ENCODE measurements at places on chromosomes 3 and 15.
A peak's percentile ranks its signal among the peaks of the same experiment; 100 is the strongest.

DNA sequence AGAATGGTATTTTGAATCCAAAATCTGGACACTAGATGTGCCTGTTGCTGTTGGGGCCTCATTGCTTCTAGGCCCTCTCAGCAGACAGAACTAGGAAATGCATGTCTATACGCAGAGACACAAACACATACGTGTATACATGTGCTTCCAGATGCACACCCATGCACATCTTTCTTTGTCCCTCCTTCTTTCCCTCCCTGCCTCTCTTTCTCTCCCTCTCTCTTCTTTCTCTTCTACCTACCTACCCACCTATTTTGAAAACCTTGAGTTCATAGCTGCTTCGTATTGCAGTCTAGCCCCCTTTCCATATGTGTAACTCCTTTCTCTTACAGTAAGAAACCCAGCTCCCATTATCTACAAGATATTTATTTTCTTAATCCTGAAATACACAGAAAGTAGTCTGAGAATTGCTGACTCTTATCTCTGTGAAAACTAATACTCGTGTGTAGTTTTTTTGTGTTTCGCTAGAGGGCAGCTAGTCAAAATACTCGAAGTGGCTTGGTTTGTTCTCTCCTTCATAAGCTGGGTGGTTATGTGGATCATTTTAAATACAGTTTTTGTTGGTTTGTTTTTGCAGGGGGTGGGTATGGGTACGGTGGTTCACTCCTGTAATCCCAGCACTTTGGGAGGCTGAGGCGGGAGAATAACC, 18.5 kb downstream of the RPL32 start:
- DNase-seq = no peak

DNA sequence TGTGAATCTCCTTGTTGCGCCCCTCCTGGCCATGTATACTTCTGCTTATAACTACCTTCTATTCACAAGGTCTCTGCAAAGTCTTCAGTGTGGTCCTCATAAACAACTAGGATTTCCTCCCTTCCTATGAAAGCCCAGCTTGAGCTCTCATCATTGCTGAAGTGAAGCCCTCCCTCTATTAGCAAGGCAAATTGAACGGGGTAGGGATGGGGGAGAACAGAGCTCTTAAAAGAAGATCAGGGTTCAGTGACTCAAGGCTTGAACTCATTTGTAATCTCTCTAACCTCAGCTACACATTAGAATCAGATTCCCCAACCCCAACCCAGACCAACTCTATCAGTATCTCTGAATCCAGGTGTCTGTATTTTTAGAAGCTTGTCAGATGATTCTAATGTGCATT, 88.3 kb upstream of the ST8SIA2 start:
- no peak for DNase-seq

DNA sequence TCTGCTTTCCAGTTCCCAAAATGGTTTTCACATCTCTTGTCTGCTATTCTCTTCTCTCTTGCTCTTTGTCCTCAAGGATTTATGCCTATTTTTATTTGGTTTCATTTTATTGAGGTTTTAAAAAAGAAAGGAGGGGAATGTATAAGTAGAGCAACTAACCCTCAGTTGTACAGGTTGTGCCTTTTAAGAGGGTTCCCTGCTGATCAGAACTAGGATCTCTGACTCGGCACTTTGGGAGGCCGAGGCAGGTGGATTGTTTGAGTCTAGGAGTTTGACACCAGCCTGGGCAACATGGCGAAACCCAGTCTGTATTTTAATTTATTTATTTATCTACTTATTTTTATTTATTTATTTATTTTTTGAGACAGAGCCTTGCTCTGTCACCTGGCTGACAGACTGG, 123.6 kb downstream of the ZNF609 start:
- no peak for DNase-seq

GRCh38 chr3:16264174-16264707, 502 bp downstream of the DPH3 start:
- DNase-seq = peak; percentile 4

DNA sequence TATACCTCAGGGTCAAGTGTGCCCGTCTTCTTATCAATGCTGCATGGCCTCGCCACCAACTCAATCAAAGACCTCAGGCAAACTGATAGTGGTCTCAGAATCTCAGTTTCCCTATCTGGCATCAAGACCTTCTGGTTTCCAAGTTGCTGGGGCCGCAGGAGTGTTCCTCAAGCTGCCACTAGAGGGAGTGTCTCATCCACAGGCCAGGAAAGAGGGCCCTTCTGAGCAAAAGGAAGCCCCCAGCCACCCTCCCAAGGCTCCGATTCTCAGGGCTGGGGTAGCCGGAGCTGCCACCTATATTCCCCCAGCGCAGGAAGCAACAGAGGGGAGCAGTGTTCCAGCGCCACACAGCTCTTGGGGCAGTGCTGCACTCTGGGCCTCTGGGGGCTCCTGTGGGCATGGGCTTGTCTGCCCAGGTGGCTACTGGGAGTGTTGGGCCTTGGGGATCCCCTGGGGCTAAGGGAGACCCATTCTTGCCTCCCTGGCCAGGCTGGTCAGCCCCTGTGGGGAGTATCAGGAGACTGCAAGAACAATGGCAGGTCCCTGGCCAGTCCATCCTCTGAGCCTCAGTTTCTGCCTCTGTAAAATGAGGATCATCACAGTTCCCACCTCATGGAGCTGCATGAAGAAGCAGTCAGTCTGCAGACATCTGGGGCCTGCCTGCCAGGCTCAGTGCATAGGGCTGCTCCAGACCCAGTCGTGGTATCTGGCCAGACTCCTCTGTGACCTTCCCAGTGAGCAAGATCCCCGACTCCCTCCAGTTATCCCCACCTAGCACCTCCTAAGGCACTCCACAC, 23.4 kb upstream of the SEC13 start:
- peak; percentile 13 for DNase-seq

DNA sequence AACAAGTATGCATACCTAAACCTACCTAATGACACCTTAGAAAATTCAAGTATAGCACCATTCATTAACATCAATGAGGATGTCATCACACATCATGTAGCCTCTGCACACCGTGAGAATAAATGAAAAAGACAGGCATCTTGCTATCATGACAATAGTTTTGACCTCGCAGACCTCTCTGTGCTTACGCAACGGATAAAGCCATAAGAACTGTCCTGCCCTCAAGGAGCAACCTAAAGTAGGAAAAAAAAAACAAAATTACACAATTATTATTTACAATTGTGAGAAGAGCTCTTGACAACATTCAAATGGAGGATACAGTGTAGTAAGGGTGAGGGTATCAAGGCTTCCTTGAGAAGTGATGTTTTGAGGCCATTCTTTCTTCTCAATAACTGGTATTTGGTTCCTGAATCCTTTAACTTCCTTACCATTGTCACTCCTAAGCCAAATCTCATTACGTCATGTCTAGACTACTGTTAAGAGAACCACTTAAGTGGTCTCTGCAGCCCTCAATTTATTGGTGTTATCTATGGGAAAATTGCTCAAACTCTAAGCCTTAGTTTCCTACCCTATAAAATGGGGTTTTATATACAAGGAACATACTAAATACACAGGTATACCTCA, 7.0 kb upstream of the SETD5 start:
- DNase-seq = no peak

GRCh38 chr3:183924543-183924942, 39.9 kb upstream of the PARL start:
- DNase-seq = no peak

DNA sequence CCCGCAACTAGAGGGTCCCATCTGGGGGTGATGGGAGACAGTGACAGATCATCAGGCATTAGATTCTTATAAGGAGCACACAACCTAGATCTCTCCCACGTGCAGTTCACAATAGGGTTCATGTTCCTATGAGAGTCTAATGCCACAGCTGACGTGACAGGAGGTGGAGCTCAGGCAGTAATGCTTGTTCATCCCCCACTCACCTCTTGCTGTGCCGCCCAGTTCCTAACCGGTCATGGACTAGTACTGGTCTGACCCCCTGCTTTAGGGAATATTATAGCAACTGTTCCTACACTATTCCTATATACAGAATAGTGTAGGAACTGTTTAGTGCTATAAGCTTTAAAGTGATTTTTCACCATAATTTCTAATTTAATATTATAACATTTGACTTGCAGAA, 128.1 kb upstream of the AZI2 start:
- DNase-seq = no peak

DNA sequence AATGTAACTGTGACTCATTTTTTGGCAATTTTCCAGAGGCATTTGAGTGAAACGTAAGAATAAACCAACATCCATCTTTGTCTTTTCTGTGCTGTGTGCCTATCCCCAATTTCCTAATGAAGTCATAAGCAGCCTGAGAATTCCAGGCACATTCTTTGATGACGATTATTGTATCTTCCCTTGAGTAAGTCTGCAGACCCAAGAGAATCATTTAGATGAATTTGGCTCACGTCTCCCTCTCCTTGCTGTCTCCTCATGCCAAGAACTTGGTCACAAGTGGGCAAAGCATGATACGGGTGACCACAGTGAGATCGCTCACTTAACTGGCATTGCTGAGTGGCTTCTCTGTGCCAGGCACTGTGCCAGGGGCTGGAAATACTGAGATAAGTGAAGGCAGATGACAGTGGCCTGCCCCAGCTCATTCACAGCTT, 384.5 kb upstream of the IL12A start:
- no peak for DNase-seq

- no peak for DNase-seq
These were observed 77.2 kb downstream of the OSBPL10 start for GRCh38 chr3:31903686-31904431.

DNA sequence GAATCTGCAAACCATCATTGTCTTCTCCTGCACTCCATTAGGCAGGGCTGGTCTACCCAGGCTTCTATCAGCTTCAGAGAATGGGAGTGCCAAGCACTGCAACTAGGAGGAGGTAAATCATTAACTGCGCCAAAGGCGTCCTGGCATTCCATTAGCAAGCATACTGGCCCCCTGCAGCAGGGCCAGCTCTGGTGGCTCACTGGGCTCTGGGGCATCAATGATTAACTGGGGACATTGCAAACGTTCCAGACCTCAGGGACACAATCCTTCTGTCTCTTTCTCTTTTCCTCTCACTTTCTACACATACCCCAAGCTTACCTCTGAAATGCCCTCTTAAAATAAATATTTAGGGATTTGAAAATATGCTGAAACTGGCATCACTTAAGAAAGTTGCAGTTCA, 129.0 kb downstream of the MYLK start:
- no peak for DNase-seq

DNA sequence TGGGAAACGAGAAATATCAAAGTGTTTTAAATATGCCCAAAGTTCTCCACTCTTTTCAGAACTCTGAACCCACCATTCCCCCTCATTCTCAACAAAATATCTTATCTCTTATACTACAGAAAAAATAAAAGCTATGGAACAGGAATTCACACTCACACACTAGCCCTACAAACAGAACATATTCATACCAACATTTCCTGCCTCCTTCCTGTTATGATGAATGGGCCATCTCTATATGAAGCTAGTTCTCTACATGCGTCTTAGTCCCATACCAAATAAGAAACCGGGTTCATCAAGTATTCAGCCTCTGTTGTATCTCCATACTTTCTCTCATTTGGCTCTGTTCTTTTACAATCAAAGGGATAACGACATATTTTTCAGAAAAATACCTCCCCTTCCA, 72.6 kb downstream of the PLSCR2 start:
- DNase-seq = no peak

DNA sequence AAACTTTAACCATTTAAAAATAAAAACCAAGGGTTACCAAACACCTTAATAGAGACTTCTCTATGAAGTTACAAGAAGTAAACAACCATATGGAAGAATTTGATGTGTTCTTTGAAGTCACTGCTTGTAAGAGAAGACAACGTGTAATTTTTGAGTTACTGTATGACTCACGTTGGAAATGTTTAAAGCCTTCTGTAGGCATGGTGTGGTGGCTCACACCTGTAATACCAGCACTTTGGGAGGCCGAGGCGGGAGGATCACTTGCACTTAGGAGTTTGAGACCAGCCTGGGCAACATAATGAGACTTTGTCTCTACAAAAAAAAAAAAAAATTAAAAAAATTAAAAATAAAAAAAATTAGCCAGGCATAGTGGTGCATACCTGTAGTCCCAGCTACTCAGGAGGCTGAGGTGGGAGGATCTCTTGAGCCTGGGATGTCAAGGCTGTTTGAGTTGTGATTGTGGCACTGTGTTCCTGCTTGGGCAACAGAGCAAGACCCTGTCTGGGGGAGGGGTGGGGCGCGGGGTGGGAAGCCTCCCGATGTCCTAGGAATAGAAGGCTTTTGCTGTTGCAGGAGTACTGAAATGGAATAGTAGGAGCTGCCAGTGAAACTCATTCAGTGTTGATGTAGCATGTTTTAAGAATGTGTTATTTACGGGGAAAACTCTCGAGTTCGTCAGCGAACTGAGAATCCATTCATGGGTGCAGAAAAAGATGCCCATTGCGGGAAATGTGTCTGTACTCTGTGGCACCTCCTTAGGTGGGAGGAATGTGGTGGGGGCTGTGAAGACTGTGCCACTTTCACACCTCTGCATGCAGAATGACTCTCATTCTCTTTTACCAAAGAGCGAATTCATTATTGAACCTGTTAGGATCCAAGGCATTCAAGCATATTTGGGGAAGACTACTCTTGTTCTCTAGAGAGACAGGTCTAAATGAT, 134.2 kb downstream of the FNDC3B start:
- no peak for DNase-seq

- no peak for DNase-seq
These were observed 32.5 kb upstream of the ICE2 start for GRCh38 chr15:60511351-60512031.

Measured in stimulated activated CD8-positive, alpha-beta memory T cell treated with anti-CD3 and anti-CD28 coated beads, Interleukin-15, amount 100 ng/mL, for 4 hours (primary cell).